ENCODE measurements at places on chromosomes 5 and 9.

- no peak for DNase-seq
Measured at GRCh38 chr5:75142566-75143136, 90.3 kb upstream of the GCNT4 start.

DNA sequence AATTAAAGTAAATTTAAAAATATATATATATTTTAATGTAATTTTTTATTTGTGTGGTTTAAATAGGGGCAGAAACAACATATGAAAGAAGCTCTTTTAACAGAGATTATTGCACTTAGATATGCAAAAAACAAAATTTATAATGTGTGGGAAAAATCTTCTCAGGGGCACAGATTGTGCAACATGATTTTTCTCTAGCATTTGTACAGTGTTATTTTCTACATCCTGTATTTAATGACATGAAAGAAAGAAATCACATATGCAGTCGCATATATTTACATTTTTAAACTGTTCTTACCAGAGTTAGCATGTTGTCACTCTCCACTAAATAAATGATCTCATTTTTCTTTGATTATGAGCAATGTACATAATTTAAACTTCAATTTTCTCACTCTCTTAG, 265.3 kb upstream of the CTNND2 start:
- no peak for DNase-seq

DNA sequence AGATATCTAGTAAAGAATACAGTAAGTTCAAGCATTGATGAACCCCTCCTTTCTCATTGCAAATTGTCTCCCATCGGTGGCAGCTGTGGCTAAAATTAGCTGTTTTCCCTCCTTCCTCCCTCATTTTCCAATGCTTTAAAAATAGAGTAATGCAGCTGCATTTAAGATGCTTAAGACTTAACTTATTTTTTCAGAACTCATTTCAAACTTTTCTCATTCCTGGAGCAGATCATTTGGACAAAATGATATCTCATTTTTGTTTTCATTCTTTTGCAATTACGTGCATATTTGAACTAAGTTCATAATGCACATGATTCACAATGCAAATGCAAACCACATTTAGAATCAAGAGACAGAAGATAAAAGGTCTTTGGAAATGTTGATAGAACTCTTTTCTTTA, 14.6 kb downstream of the HSPB3 start:
- DNase-seq = no peak

DNA sequence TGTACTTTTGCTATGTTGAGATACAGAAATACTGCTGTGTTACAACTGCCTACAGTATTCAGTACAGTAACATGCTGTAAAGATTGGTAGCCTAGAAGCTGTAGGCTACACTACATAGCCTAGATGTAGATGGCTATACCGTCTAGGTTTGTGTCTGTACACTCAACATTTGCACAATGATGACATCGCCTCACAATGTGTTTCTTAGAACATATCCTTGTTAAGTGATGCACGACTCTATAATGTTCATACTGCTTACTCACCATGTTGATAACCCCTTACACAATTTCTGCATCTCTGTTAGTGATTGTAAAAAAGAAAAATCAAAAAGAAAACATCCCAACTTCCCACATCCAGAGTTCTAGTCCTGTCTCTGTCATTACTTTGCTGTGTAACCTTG, 450.0 kb downstream of the CCDC171 start:
- DNase-seq = no peak

DNA sequence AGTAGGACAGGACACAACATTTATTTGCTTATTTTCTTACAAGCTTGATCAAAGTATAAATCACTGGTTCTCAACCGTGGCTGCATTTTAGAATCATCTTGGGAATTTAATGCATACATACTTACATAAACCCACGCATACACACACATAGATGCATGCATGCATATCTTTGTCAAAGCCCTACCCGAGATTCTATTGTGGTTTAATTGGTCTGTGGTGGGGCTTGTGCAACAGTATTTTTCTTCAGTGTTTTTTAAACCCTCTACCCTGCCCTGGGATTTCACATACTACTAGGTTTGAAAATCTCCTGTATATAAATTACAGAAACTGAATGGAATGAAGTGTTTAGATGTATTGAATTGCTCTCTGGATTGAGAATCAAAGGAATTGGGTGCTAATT, 1166.2 kb downstream of the MAT2B start:
- DNase-seq = no peak

DNA sequence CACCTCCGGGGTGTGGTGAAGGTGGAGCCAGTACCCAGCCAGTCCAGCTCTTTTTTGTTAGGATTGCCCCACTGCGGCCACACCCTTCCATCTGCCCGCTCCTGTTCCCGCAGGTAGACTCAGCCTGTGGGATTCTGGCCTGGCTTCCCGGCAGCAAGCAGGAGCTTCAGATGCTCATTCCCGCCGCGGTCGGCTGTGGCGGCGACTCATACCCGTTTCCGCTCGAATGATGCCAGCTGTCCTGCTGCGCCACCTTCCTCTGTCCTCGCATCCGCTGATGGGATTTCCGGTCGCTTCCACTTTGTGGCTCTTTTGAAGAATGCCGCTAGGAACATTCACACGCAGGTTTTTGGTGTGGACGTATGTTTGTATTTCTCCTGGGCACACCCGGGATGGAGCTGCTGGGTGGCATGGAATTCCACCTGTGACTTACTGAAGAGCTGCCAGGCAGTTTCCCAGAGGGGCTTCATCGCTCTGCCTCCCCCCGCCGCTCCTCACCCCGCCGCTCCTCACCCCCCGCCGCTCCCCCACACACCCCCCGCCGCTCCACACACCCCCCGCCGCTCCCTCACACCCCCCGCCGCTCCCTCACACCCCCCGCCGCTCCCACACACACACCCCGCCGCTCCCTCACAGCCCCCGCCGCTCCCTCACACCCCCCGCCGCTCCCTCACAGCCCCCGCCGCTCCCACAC, 60.3 kb downstream of the TENT4A start:
- DNase-seq = no peak

DNA sequence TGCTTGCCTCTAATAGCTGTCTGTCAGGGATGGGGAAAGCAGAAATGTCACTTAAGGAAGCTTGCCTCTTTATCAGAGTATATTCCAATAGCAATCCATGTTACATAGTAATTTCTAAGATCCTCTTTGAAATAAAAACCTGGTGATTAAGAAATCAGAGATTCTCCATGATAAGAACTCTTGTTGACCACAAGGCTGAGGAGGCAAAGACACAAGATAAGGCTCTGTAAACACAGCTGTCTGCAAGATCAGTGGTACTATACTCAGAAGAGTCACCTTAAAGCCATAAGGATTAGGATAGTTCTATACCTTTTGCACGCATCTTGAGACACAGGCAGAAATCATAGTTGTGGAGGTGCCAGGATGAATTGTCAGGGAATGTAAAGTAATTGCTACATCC, 40.3 kb downstream of the HEXB start:
- DNase-seq = no peak

DNA sequence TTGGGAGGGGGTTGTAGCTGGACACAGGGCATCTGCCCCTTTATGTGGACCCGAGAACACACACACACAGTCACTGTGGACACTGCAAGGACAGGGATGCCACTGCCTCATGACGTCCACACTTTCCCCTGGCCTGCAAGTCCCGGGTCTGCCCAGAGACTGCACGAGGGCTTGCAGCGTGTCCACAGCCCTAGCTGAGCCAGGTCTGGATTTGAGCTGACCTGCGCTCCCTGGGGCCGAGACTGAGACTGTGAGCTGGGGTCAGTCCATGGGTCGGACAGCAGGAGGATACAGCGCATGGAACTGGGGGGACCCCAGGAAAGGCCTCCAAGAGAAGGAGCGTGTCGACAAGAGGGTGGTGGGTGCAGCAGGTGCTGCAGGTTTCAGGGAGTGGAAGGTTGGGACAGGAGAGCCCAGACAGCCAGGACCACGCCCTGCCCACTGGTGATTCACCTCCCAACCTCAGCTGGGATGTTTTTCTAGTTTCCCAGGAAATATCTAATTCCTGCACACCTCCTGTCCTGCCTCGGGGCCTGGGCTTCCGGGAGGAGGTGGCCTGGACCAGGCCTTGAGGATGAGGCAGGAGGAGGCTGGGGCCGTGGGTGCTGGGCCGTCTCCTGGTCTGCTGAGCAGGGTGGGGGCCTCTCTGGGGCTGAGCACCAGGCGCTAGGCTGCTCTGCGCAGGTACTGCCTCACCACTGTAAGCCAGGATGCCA, 806 bp upstream of the RNF224 start:
- DNase-seq = no peak

GRCh38 chr5:50406877-50407276, 34.2 kb downstream of the EMB start:
- DNase-seq = no peak

- no peak for DNase-seq
Measured at GRCh38 chr9:16885931-16886330, 15.5 kb upstream of the BNC2 start.

DNA sequence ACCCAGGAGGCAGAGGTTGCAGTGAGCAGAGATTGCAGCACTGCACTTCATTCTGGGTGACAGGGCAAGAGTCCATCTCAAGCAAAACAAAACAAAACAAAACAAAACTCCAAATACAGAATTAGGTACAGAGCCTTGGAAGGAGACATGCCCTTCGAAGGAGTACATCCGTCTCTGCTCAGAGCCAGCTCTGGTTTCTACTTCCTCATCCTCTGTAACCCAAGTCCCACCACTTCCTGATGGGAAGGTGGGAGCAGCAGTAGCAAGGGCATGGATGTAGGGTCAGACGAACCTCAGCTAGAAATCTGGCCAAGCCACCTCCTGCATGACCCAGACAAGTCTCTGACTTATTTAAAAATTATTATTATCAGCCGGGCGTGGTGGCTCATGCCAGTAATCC, 16.5 kb upstream of the STXBP1 start:
- DNase-seq = no peak
